ENCODE measurements at places on chromosomes 5 and 9.

GRCh38 chr9:91882627-91883026 lies 67.4 kb downstream of the ROR2 start:
- no peak for DNase-seq

- no peak for DNase-seq
Measured at GRCh38 chr5:64680289-64680688, 10.0 kb upstream of the SHISAL2B start.

DNA sequence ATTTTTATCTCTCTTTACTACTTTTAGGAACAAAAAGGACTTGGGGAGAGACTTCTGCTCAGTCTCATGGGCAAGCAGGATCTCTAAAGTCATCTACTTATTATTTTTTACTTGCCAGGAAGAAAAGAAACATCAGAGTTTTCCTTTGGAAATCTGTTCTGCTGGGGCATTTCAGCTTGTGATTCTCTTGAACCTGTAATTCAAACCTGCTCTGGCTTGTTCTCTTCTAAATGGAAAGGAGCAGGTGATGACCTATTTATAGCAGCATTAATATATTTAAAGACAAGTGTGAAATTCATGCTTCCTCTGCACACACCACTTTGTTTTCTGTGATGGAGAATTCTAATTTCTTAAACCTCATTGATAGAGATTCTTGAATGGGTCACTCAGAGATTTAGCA lies 2.0 kb downstream of the ADCY2 start:
- DNase-seq, result no peak

- DNase-seq, result no peak
Measured at GRCh38 chr5:107783551-107783950, 112.8 kb upstream of the EFNA5 start.

- no peak for DNase-seq
Measured at GRCh38 chr5:38455796-38456330, 100.6 kb downstream of the LIFR start.

DNA sequence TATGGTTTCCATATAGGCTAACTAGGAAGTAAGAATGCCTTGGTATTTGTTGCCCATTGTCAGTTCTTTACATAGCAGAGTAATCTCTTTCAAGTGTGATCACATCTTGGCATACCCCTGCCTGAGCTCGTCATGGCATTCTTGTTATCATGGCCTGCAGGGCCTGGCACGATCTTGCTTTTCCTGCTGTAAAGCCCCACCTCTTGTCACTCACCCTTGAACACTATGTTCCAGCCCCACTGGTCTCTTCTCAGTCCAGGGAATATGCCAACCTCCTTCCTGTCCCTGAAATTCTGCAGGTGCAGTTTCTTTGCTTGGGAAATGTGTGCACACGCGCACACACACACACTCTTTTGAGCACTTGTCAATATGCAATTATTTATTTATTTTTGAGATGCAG lies 250.2 kb upstream of the DMRT1 start:
- no peak for DNase-seq

Data from GM13977 (cell line).